Activated naive CD8-positive, alpha-beta T cell treated with anti-CD3 and anti-CD28 coated beads, Interleukin-2, amount 50 U/mL, for 24 hours (primary cell): ENCODE measurements at places on chromosomes 4 and X.
A peak's percentile ranks its signal among the peaks of the same experiment; 100 is the strongest.

DNA sequence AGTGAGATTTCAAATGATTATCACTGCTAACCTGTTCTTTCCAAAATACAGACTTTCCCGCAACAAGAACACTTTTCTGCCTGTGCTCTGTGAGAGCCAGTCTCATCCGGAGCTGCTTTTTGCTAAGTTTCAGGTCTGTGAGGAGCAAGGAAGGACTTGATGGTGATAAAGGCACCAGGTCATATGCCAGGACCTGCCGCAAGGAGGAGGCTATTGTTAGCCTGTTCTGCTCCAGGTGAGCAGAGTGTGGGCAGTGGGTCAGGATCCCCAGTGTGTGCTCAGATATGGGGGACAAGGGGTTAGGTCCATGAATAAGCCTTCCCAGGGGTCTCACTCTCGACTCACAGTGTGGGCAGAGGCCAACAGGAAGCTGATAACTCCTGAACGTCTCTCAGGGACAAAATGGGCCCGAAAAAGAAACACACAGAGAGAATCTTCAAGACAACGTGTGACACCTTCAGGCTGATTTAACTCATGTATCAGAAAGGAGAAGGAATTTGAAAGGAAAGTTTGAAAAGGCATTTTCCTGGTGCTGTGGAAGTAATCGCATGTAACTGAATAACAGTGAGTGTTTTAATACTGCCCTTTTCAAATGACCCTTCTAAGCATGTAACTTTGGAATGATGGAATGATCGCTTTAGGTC lies 57.7 kb upstream of the PDLIM3 start:
- no peak for DNase-seq
- H3K4me3 ChIP-seq = no peak overlapping the region
- no peak overlapping the region for H3K27ac ChIP-seq

DNA sequence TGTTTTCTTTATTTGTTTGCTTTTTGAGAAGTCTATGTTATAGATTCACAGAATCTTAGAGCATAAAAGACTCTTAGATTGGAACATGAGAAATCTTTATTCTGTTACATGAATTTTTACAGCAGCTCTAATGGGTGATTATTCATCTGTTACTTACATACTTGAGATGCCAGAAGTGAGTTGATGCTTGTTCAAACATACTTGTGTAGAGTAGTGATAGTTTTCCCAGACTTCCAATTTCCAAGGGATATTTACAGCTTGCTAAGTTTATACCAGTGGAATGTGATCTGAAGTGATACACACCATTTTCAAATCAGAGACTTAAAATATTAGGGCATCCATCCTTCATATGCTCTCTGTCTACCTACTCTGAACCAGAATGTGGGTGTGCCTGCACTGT lies 252.9 kb upstream of the SMIM31 start:
- no peak overlapping the region for H3K27ac ChIP-seq
- H3K4me3 ChIP-seq = no peak overlapping the region
- no peaks in the 10 kb centered on the region for H3K27me3 ChIP-seq
- no peak for DNase-seq

- no peaks in the 10 kb centered on the region for H3K36me3 ChIP-seq
- H3K27ac ChIP-seq = no peak overlapping the region
- peaks cover 40% of the 10 kb centered on the region for H3K27me3 ChIP-seq
These were observed 82.9 kb upstream of the EXOC1L start for GRCh38 chr4:55736605-55737183.

DNA sequence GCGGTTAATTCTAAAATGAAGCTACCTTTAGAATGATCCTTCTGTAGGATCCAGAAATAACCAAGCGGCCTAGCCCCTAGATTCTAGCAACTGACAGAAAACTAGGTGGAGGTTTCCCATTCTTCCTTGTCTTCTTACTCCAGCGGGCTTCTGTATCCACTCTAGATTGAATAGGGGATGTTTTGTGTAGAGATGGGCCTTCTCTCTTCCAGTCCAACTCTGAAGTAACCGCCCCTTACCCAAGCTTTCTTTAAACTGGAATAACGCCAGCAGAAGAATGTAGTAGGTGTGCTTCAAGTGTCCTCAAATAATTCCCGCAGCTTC lies 386 bp upstream of the TMEM184C start:
- DNase-seq = no peak
- H3K27me3 ChIP-seq = peaks cover 9% of the 10 kb centered on the region
- peak overlapping the region; percentile 93 for H3K27ac ChIP-seq
- peaks cover 30% of the 10 kb centered on the region for H3K4me1 ChIP-seq

DNA sequence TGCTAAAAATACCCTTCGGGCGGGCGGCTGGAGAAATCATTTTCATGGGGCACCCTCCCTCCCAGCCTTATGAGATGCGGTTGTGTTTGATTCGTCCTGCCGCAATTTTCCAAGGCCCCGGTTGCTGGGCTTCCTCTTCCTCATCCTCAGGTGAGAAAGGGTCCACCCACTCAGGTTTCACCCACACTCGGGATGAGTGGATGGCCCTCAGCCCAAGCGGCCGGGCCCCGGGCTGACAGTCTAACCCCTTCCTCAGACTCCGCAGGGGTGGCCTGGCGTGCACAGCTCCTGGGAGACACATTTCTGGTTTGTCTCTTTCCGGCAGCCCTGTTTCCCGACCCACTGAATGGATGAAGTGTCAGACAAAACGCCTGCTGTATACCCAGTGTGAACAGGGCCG lies 116.5 kb upstream of the LRPAP1 start:
- H3K27me3 ChIP-seq = no peaks in the 10 kb centered on the region
- no peaks in the 10 kb centered on the region for H3K36me3 ChIP-seq
- no peaks in the 10 kb centered on the region for H3K4me1 ChIP-seq
- no peak overlapping the region for H3K27ac ChIP-seq
- DNase-seq = no peak
- no peak overlapping the region for H3K4me3 ChIP-seq

DNA sequence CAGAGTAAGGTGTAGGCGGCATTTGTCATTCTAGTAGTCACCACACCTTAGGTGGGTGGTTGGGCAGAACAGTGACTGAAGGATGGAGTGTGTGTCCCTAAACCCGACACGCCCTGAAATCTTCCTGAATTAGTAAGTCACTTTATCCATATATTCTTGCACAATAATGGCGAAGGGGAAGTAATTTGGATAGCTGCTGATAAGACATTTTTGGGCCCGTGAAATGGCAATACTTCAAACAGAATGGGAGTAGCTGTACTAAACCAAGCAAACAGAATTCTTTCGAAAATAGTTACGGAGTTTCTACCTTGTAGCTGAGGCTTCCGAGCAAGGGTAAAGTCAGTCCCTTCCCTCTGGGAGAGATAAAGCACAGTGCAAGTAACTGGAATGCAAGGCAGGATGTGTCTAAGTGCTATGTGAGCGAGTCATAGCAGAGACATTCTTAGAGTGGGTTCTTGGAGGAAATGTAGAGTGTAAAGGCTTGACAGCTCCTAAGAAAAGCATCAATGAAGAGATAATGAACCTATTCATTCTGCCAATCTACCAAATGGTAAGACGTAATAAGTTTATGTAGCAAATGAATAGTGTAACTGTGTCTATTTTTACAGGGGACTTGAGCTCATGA lies 72.8 kb downstream of the CLCN5 start:
- no peak for DNase-seq
- H3K4me1 ChIP-seq = peaks cover 3% of the 10 kb centered on the region
- no peaks in the 10 kb centered on the region for H3K36me3 ChIP-seq
- no peak overlapping the region for H3K4me3 ChIP-seq
- H3K27ac ChIP-seq = no peak overlapping the region
